ENCODE measurements at places on chromosomes 4 and X. TPM values are rescaled to one million over a fixed set of nuclear protein-coding genes. Genes with fewer than 3 reads are reported as not detected.

DNA sequence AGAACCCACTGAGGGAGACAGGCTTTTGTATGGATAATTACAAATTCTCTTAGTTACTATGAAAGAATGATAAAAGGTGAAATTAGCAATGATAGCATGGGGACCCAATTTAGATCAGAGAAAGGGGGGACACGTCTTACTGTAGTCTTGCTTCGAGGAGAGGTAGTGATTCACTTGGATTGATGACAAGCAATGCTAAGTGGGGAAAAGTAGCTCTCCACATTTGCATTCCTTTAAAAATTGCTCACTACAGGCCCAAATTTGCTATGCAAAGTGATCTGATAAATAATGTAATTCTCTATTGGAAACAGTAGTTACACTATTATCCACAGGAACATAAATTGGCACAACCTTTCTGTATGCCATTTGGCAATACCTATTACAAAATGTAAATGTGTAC, 42.5 kb upstream of the MAP3K15 start:
- DNase-seq: no peak

DNA sequence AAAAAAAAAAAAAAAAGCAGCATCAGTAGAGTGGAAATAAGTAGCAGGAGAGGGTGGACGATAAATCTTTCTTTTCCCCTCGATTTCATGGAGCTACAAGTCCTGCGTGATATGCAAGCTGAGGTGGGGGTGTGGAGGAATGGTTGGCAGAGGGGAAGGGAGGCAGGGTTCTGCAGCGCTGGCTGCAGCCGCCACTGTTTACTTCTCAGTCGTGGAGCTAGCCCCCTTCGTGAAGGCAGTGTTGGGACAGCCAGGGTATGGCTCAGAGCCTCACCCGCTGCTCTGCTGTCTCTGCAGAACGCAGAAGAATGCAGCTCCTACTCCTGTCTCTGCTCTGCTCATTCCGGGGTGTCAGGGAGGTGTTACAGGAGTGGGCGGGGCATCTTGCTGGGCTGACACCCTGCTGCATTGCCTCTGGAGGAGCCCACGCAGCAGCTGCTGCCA, 140.6 kb downstream of the GPM6A start:
- no peak for DNase-seq

GRCh38 chr4:36676139-36677050, 395.0 kb downstream of the DTHD1 start:
- no peak for DNase-seq

DNA sequence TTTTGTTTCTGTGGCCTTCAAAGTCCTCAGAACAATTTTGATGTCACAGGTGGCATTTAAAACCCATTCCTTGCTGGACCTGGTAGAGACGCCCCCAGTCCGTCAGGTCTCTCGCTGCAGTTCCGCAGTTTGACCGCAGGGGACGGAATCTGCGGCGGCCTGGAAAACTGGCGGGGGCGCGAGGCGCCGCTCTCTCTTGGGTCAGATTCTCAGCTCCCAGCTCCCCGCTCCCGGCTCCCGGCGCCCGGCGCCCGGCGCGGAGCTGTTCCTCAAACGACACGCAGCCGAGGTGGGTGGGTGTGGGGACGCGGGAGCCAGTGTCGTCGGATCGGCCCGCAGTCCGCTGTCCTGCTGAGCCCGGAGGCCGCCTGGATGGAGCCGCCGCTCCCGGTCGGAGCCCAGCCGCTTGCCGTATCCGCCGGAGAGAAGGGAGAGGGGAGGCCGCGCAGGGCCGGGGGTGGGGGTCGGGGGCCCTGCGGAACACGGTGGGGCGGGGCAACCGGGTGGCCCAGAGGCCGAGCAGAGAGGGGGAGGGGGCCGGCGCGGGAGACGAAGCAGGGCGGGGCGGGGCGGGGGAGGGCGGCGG, at the start of gene OCRL:
OCRL (plus strand) TSS at position 192 of the 586 bp plus-strand sequence; CDS start at position 373, 181 bp downstream.
- DNase-seq: peak; percentile 92

DNA sequence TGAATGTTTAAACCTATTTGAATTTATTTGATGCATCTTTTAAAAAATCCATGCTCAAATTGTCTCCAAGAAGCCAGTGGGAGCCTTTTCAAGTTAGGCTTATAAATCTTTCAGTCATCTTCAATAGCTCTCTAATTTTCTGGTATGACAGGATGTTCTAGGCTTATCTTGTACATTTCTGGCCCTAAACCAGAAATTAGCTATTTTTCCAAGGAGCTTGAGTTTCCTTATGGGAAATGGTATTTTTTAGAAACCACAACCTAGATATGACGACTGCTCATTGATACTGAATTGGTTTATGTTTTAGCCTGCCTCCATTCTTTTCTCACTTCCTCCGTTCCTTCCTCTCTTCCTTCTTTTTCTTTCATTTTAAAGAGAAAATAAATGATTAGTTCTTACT, 172.3 kb downstream of the SPRY1 start:
- DNase-seq: no peak

GRCh38 chr4:57137261-57137660, 27.1 kb upstream of the IGFBP7 start:
- no peak for DNase-seq

DNA sequence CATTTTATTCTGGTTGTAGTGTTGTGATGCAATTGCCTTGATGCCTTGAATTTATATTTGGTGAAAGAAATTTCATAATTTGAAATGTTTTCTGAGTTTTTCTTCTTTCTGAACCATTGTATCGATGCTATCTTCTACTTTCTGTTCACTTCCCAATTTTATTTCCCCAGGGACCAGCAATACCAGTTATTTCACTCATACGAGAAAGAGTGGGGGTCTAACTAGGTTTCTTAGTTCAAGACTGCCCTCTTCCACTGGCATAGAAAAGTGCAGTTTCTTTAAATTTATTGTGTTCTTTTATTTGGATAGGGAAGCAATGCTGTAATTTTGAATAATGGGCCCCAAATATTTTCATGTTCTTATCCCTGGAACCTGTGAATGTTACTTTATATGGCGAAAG, 544.0 kb upstream of the ADGRL3 start:
- no peak for DNase-seq

DNA sequence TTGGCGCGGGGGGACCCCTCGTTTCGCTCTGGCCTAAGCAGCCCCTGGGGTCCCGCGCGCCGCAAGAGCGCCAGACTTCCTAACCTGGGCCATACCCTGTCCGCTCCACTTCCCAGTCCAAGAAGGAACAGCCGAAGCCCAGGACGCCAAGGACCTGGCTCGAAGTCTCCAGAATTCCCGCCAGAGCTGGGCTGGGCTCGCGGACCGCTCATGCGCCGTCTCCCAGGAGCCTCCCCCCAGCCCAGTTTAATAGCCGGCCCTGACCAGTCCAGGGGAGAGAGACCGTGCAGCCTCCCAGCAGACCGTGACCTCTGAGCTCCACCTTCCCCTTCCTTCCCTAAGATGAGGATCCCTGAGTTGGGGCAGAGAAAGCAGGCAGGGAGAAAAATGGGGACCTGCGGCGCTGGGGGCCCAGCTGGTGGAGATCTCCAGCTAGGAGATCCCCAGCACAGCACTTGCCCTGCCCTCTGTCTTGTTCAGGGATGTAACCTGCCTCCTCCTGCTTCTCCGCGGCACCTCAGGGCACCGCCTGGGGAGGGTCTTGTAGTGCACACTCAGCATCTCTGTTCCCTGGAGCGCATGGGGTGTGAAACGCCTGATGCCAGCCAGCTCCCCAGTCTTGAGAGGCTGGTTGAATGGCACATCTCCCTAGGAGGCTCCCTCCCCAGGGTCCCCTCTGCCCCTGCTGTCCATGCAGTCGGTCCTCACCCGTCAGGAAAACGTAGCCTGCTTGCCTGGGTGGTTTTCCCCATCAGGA, 1.2 kb upstream of the LETM1 start:
- peak; percentile 93 for DNase-seq

DNA sequence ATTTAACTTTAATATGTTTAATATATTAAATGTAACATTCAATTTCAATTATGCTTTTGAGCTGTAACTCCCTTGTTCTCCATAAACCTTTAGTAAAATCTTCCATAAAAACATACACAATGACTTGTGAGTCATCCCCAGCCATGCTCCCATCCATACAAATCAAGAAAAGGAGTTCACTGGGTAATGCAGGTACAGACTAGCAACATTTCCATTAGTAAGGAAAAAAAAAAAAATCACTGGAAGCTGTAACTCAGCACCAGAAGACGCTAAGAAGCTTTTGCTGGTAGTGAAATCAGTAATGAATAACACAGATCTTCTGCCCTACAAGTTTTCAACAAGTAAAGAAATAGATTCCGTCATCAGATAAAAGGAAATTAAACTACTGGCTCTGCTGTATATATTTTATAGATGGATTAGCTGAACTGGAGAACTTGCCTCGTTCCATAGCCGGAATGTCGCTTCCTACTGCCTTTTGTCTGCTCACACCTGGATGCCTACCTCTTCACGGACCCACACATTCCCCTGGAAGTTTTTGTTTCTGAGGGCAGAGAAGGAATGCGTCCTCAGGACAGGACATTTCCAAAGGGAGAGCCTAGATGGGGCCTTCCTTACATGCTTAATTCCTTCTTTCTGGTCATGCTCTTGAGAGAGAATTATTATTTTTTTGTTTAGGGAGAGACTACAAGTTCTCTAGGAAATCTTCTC, 298.4 kb upstream of the ANKRD50 start:
- DNase-seq: peak; percentile 10

Gene SYNPO2
- total RNA-seq: 20.9 TPM

Gene TEX13B
- total RNA-seq: not detected

Gene RAP2C
- 24.6 TPM for total RNA-seq

Gene HTR2C
- total RNA-seq: not detected

Gene SMIM10L2A
- under 0.01 TPM for total RNA-seq

Gene SPIN4
- 4.7 TPM for total RNA-seq

Gene MAB21L2
- total RNA-seq: 33.3 TPM

Gene HTN3
- total RNA-seq: not detected

Gene RASGEF1B
- 5.8 TPM for total RNA-seq

All from osteoblast (primary cell).